Mucosa of descending colon (tissue), 3 donors: ENCODE measurements at places on chromosomes 11 and 22. TPM values are rescaled to one million over a fixed set of nuclear protein-coding genes. Genes with fewer than 3 reads are reported as not detected.
A peak's percentile ranks its signal among the peaks of the same experiment; 100 is the strongest.

- no peak for DNase-seq
These were observed 43.0 kb downstream of the RASSF10 start for GRCh38 chr11:13052130-13052571.

DNA sequence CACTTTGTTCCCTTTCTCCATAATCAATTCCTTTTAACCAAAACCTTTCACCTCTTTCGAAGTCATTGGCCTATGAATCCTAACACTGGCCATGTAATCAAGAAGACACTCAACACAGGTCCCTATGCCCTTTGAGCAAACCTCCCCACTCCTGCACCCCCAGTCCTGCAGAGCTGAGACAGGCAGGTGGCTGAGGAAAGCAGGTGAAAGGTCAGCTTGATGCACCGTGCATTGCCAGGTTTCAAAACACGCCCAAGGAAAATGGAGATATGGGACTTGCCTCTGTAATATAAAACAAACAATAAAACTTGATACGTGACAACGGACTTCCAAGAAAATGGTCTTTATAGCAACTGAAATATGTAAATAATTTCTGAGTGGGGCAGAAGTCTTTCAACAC lies 10.6 kb downstream of the CPT1A start:
- peak; percentile 80 for DNase-seq

- DNase-seq, result no peak
These were observed 222.5 kb upstream of the KIRREL3 start for GRCh38 chr11:127223026-127223425.

GRCh38 chr22:17787241-17787640 lies 13.0 kb upstream of the BID start:
- DNase-seq, result no peak

- DNase-seq, result peak; percentile 95
These were observed 966 bp downstream of the AHNAK start for GRCh38 chr11:62545437-62546243.

- no peak for DNase-seq
These were observed 13.6 kb upstream of the NUP50 start for GRCh38 chr22:45150139-45150538.

DNA sequence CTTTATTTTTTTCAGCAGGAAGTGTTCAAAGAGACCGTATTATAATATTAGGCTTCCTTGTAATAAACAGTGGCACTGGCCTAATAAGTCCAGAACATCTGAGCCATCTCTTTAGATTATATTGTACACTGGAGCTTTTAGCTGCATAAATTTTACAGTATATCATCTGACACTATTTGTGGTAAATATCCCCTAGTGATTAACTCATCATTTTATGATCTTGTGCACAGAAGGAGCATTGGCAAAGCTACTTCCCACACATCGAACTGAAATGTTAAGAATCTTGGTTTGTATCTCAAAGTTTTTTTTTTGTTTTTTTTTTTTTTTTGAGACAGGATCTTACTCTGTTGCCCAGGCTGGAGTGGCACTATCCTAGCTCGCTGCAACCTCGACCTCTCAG lies 162.7 kb downstream of the HIPK3 start:
- DNase-seq, result no peak

DNA sequence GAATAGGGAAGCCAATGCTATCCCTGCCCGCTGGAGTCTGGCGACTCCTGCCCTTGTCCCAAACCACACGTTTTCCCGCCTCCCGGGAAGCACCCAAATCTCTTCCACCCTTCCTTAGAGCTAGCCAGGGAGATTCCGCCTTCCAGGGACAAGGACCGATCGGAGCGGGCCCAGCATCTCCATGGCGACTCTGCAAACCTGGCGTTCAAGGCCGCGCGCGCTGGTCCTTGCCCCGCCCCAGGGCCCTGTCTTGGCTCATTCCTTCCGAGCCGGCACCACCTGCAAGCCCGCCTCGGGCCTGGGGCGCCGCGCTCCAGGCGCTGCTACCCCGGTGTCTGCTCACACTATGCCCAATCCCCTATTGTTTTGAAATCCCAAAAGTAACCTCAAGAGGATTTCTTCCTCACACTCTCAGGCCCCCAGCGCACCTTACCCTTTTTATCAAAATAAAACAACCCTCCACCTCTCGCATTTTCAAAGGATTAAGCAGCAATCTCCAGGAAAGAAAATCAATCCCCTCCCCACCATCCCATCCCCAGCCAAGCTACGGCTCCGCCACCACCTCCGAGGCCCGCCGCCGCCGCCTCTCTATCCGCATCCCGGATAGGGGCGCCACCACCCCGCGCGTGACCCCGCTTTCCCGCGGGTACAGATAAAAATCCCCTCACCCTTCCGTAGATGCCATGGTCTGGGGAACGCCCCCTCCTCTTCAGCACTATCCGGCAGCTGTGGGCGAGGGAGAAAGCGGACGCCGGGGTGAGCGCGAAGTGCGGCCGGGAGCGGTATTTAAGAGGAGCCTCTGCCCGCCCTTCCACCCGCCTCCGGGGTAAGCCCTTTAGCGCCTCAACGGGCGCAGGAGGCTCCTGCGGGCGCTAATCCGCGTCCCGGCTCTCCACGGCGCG lies 825 bp downstream of the SLC1A2 start:
- DNase-seq, result no peak

DNA sequence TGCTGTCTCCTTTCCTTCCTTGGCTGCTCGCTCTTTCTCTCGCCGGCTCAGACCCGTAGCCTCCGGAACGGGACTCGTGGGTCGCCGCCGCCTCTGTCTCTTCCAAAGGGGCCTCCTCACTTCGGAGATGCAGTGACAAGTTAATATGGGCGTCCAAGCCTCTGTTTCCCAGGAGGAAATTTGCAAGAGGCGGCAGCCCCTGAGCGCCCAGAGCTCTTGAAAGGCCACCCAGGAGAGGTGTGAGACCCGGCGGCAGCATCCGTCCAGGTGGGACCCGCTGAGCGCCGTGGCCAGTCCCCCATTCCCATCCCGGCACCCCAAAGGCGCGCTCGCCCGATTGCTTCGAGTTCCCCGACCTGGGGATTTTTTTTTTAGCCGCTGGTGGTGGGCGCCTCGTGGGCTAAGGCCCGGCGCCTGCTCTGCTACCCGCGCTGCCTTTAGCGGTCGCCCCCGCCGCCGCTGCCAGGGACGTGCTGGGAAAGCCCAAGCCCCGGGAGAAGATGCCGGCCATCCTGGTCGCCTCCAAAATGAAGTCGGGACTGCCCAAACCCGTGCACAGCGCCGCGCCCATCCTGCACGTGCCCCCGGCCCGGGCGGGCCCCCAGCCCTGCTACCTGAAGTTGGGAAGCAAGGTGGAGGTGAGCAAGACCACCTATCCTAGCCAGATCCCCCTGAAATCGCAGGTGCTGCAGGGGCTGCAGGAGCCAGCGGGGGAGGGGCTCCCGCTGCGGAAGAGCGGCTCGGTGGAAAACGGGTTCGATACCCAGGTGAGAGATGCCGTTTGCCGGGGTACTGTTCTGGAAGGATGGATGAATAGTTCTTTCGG lies 772 bp downstream of the NAV2 start:
- no peak for DNase-seq

DNA sequence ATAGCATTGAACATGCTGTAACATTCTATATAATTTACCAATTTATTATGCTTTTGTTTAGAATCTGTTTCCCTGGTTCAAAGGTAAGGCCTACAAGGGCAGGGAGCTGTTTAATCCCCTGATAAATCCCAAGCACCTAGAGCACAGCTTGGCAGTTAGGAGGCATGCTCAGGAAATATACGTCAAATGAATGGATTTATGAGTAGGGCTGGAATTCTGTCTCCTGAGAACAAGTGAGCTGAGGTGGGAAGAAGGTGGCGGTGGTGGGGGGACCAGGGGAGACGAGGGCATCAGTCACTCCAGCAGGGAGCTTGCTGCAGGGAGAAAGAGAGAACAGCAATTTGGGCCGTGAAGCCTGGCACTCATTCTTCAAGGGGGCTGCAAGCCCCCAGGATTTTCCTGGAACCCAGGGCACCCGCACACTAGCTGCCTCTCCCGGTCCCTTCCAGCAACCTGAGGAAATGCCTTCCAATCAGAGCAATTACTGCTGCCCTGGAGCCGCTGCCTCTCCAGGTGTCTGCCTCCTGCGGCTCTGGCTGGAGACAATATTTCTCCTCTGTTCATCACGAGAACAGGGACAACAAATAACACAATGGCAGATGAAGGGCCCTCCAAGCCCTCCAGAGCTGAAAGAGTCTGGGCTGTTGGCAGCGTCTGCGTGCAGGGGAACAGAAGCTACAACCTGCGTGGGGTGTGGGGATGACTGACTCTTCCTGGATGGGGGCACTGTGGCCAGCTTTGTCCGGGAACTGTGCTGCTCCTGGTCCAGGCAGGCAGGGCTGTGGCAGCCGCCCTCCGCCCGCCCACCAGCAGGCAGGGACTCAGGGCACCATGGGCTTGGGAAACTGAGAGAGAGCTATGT lies 233.4 kb downstream of the ST3GAL4 start:
- DNase-seq, result no peak

GRCh38 chr11:113553235-113553634 lies 78.0 kb upstream of the DRD2 start:
- no peak for DNase-seq

DNA sequence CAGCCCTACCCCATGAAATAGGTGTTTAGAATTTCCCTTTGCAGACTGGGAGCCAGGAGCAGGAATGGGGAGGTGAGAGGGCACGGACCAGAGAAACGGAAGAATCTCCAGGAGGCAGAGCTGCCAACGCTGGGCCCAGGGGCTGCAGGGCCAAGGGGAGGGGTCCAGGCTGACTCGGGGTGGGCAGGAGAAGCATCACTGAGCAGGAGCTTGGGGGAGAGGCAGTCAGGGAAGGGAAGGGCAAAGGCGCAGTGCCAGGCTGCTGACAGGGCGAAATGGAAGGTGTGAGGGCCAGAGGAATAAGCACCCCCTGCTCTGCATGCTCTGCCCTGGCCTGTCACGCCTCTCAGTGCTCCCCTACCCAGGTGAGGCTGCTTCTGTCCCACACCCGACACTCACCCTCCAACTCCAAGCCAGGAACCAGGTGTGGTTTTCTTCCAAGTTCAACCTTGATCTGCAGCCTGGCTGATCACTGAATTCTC lies 14.5 kb downstream of the LRRC32 start:
- no peak for DNase-seq

- DNase-seq, result no peak
These were observed 19.8 kb upstream of the PPP2R1B start for GRCh38 chr11:111785886-111786412.

GRCh38 chr11:132111316-132111715 lies 740.9 kb downstream of the NTM start:
- no peak for DNase-seq

GRCh38 chr11:65053827-65054508 lies 4.4 kb downstream of the NAALADL1 start:
- no peak for DNase-seq

GRCh38 chr11:98955551-98955950 lies 65.2 kb upstream of the CNTN5 start:
- DNase-seq, result no peak

GRCh38 chr11:133818302-133818701 lies 27.0 kb downstream of the SPATA19 start:
- DNase-seq, result no peak

- DNase-seq, result peak; percentile 41
These were observed 10.1 kb downstream of the MRPL16 start for GRCh38 chr11:59800390-59801025.

GRCh38 chr11:123694551-123694950 lies 40.1 kb upstream of the SCN3B start:
- no peak for DNase-seq

DNA sequence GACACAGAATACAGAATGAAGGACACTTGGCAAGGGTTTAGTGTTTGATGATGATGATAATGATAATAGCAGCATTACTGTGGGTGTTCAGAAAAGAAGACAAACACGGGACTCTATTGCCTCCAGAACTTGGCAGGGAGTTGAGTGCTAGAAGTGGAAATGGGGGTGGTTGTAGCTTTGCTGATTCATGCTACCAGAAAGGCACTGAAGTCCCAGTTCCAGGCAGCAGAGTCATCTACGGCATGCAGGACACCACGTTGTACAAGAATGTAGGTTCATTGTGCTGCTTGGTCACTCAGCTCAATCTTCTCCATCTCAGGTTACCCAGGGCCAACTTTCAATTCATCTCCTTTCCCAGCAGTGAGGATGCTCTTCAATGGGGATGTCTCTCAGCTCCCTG lies 115.7 kb downstream of the NTM start:
- no peak for DNase-seq

DNA sequence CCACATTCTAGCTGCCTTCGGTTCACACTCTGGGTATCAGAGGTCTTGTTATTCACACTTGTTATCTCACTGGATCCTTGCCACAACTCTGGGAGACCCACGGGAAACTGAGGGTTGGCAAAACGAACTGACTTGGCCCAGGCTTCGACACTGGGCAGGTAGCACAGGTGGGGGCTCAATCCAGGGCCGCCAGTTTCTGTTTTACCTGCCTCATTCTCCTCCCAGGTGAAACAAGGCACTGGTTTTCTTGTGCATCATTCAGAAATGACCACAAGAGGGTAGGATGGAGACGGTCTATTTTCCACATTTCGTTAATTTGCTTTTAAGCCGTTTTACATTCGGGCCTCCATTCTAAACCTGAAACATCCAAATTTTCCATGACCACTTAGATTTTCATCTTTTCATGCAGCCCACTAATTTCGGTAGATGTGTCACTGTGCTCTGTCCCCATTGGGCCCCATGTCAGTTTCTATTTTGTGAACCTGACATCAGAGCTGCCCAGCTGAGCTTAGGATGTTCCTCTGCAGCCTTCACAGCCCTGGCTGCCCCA lies 108.1 kb downstream of the KIAA1671 start:
- DNase-seq, result no peak

DNA sequence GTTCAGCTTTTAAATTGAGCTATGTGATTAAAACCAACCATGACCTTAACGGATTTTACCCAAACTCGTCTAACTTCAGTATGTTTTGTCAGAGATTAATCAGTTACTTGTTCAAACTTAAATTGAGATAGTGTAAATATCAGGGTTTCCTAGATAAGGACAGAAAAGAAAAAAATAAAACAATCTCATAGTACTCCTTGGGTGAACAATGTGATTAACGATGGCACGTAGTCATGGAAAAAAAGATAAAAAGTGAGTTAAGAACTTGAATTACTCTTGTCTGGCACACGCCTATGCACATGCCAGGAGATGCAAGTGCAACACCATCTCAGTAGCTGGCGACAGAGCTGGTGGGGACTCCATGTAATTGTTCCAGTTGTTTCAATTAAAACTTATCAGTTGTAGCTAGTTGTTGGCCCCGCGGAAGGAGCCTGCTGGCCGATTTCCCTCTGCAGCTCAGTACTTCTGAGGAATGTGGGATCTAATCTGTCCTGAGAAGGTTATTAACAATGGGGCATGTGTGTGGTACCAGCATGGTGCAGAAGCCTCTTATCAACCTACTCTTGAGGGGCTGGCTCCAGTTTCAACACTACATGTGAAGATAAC lies 3.0 kb downstream of the RASSF10 start:
- DNase-seq, result no peak

- peak; percentile 53 for DNase-seq
These were observed 107.5 kb upstream of the SESN3 start for GRCh38 chr11:95338430-95338991.

GRCh38 chr11:62498492-62499286 lies 47.9 kb downstream of the AHNAK start:
- no peak for DNase-seq

- DNase-seq, result no peak
These were observed 60.2 kb upstream of the CDON start for GRCh38 chr11:126122863-126123262.

Gene MMP12
- 5.4 TPM for total RNA-seq

Gene SVIP
- 22.0 TPM for total RNA-seq

Gene EIF3F
- total RNA-seq, result 228 TPM

Gene CATSPER1
- not detected for total RNA-seq

Gene C22orf31
- not detected for total RNA-seq

Gene RPS6KA4
- total RNA-seq, result 33.6 TPM

Gene FIBIN
- total RNA-seq, result 21.3 TPM

Gene MRGPRX4
- total RNA-seq, result not detected

Gene CARNS1
- total RNA-seq, result 0.26 TPM

Gene VWCE
- 1.9 TPM for total RNA-seq

Gene C11orf87
- total RNA-seq, result not detected
